ENCODE measurements at places on chromosomes 6 and 20.
A peak's percentile ranks its signal among the peaks of the same experiment; 100 is the strongest.

- peak; percentile 81 for DNase-seq
Observed at GRCh38 chr20:25057234-25058050, 497 bp downstream of the ACSS1 start.

GRCh38 chr6:144449911-144450597 is 164.9 kb downstream of the UTRN start:
- no peak for DNase-seq

DNA sequence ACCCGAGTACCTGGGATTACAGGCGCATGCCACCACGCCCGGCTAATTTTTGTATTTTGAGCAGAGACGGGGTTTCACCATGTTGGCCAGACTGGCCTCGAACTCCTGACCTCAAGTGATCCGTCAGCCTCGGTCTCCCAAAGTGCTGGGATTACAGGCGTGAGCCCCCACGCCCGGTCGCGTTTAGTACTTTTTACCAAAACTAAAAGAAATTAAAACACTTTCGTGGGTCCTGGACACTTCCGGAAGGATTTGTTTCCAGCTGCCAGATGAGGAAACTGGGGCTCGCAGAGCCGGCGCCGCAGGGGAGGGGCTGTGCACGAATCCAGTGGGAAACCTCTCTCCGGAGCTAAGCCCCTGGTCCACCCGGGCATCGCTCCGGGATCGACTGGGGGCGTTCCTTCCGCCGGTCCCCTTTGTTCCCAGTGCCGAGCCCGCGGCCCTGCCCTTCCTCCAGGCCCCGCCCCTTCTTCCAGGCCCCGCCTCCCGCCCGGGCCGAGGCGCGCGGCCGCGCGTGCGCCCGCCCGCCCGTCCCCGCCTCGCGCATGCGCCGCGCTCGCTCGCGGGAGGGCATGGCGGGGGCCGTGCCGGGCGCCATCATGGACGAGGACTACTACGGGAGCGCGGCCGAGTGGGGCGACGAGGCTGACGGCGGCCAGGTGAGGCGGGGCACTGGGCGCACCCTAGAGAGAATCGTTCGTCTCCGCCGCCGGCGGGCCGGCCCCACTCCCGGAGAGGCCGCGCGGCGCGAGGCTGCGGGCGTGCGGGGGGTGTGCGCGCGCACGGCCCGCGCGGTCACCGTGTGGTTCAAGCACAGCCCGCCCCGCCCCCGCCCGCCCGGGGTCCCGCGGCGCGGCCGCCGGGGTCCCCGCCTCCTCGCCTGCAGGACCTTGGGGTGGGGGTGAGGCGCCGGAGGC is at the start of gene NELFCD:
Gene NELFCD, plus strand, starts transcription at position 546 of the 917 bp plus-strand sequence. Its CDS starts 54 bp downstream, at position 600.
- peak; percentile 87 for DNase-seq

GRCh38 chr20:64107736-64108457 is 532 bp upstream of the NPBWR2 start:
- no peak for DNase-seq

Measured in pancreas (tissue), 10 donors.